CD4-positive, CD25-positive, alpha-beta regulatory T cell (primary cell): ENCODE measurements at places on chromosomes 11 and 22. TPM values are rescaled to one million over a fixed set of nuclear protein-coding genes. Genes with fewer than 3 reads are reported as not detected.

GRCh38 chr11:7486781-7487140 lies 1.5 kb downstream of the OLFML1 start:
- no peaks in the 10 kb centered on the region for H3K4me1 ChIP-seq
- peaks cover 6% of the 10 kb centered on the region for H3K27me3 ChIP-seq
- H3K27ac ChIP-seq: no peak overlapping the region
- H3K4me3 ChIP-seq: no peak overlapping the region
- no peak for DNase-seq

- H3K4me1 ChIP-seq: peaks cover 37% of the 10 kb centered on the region
- DNase-seq: no peak
- H3K27me3 ChIP-seq: no peaks in the 10 kb centered on the region
- H3K36me3 ChIP-seq: no peaks in the 10 kb centered on the region
- no peak overlapping the region for H3K27ac ChIP-seq
- H3K4me3 ChIP-seq: no peak overlapping the region
These were observed 17.3 kb downstream of the RTN4RL2 start for GRCh38 chr11:57477507-57478189.

GRCh38 chr11:34732831-34733230 lies 111.9 kb downstream of the EHF start:
- DNase-seq: no peak
- H3K36me3 ChIP-seq: no peaks in the 10 kb centered on the region
- no peak overlapping the region for H3K4me3 ChIP-seq
- H3K27me3 ChIP-seq: no peaks in the 10 kb centered on the region

The DCHS1 gene
- 2.4 TPM for total RNA-seq

The CCDC117 gene
- total RNA-seq: 25.2 TPM
